ENCODE measurements at places on chromosomes 7 and 10.
A peak's percentile ranks its signal among the peaks of the same experiment; 100 is the strongest.

- no peak for DNase-seq
Measured at GRCh38 chr7:46972205-46972604, 609.7 kb downstream of the TNS3 start.

- no peak for DNase-seq
Measured at GRCh38 chr7:48782511-48782910, 141.8 kb upstream of the CDC14C start.

DNA sequence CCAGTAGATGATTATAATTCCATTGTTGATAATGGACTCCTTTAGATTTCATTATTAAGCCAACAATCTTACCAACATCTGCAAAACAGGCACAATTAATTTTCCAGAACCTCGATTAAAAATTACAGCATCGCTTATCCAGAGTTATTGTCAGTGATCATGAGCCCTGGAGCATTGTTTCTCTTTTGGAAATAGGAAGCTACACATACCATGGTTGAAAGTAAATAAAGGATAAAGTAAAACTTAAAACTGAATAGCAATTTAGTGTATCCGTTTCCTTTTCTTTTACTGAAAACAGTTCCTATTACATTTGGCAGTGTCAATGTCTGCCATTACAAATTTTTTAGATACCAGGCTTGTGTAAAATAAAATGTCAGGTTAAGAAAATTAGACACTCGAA is 9.9 kb upstream of the HOXA2 start:
- no peak for DNase-seq

DNA sequence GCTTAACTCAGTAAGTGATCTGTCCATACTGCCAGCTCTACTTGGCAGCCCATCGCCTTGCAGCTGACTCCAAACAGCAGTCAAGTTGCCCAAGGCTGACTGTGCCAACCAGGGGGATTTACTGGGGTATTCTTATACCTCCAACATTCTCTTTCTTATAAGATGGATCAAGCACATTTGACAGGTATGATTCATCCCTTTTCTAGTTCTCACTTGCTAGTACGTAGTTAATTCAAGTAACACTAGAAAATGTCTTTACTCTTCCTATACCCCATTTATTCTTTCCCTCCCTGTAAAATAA is 77.0 kb downstream of the SLC25A13 start:
- DNase-seq, result no peak

GRCh38 chr10:1056326-1057105 is at the start of gene WDR37:
TSS of gene WDR37 (plus strand) at chr10:1056385. CDS start at chr10:1072156, 15,771 bp downstream.
- peak; percentile 42 for DNase-seq

DNA sequence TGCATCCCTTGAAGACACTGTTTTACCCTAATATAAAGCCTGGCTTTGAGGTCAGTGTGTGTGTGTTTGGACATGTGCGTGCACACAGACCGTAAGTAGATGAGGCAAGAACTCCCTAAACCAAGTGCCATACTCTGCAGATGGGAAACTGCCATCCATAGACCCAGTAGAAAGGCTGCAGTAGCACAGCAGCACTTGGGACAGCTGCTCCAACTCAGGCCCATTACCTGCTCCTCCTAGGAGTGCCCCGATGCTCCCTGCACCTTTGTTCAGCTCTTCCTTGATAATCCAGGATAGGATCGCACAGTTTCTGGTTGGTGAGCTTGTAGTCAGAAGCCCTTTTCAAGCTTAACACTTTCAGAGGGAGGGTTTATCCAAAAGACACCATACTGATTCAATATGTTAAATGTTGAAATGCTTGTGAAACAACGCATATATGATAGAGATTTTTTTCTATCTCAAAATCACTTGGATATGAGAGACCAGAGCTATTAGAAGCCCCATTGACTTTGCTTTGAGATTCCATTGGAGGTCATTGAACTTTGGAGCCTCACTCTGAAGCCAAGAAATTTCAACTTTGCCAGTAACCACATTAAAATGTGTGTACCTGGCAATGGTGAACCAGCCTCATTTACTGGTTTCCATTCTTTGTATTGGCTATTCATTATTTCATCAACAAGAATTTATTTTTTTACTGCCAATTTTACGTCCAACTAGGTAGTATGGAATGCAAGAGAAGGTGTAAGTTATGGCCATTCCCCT is 757.0 kb upstream of the GALNT17 start:
- DNase-seq, result no peak

DNA sequence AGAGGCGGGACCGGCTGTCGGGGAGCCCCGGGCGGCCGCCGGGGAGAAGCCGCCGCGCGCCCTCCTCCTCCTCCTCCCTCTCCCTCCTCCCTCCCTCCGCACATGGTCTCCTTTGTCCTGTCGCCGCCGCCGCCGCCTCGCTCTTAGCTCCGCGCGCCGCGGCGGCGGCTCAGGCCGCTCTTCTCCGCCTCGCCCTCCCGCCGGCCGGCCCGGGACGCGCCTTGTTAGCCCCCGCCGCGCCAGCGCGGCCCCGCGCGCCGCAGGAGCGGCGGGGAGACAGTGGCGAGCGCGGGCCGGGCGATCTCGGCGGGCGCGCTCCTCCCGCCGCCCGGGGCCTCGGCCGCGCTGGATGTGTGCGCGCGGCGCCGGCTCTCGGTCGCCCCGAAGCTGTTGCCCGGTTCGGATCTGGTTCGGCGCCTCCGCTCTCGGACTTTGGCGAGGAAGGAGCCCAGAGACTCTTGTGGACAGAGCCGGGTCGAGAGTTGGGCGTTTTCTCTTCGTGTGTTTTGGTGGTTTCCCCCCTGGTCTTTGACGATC is 437.4 kb upstream of the GALNT17 start:
- DNase-seq, result peak; percentile 76

DNA sequence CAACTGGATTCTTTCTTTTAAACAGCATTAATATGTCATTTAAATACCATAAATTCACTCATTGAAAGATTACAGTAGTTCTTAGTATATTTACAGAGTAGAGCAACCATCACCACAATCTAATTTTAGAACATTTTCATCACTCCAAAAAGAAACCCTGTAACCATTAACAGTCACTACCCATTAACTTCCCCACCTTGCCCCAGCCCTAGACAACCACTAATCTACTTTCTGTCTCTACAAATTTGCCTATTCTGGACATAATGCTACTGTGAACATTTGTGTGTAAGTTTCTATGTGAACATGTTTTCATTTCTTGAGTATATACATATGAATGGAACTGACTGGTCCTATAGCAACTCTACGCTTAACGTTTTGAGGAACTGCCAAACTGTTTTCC is 42.4 kb downstream of the P4HA1 start:
- no peak for DNase-seq

- DNase-seq, result no peak
Measured at GRCh38 chr10:45006276-45007030, 5.7 kb downstream of the ZNF22 start.

- DNase-seq, result no peak
Measured at GRCh38 chr10:58258977-58259692, 8.6 kb downstream of the IPMK start.

- DNase-seq, result no peak
Measured at GRCh38 chr10:35091994-35092790, 2.1 kb upstream of the CUL2 start.

DNA sequence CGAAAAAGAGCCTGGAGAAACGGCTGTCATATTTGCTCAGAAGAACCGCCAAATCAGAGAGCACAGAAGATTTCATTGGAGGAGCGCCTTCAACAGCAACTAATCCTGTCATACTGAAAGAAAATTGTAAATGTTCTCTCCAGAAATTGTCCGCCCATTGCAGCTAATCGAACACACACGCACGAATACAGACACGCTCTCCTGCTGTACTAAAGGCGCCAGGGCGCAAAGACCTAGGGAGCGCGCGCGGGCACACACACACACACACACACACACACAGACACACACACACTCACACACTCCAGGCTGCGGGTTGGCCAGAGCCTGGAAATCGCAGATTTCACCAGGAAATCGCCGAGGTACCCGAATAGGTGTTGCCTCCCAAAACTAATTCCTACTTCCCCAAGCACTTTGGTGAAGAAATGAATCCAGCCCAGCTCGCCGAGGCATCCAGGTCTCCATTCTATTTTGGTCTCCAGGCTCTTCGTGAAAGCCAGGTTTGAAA is at the start of gene CHRM2:
CHRM2 (plus strand) TSS at position 157 of the 505 bp plus-strand sequence. CDS start 146,214 bp downstream, outside the sequence.
- DNase-seq, result peak; percentile 43

DNA sequence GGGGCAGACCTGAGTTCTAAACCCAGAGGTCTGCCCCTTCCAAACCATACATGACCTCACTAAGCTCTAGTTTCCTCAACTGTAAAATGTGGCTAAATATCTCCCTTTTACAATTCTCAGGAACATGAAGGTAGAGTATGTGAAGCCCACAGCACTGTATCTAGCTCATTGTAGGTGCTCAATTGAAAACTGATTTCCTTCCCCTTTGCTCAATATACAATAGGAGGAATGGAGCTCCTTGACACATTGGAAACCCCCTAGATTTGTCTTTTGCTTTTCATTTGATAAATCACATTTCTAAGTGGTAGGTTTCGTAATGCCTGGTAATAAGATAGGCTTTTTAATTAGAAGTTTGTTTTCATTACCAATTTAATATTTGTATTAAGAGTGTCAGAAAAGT is 153.3 kb downstream of the ARID5B start:
- DNase-seq, result no peak

- DNase-seq, result no peak
Measured at GRCh38 chr10:24882047-24882698, 70.2 kb downstream of the PRTFDC1 start.

- no peak for DNase-seq
Measured at GRCh38 chr7:30751696-30752273, at the start of gene INMT. TSS of gene INMT (plus strand) at chr7:30752135. CDS start at chr7:30752151, 16 bp downstream.

DNA sequence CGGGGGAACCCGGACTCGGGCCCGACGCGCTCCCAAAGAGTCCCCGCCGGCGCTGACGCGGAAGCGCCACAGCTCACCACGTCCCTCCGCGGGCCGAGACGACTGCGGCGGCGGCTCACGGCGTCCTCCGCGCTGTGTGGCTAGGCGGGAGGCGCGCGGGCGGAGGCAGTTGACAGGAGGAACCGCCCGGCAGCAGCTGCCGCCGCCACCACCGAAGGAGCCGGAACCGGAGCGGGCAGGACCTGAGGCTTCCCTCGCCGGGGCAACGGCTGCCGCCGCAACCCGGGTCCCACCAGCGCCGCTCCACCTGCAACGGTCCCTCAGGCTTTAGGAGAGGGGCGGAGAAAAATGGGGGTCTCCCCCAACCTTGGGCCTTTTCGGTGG is 334 bp downstream of the ZNF800 start:
- DNase-seq, result peak; percentile 75

DNA sequence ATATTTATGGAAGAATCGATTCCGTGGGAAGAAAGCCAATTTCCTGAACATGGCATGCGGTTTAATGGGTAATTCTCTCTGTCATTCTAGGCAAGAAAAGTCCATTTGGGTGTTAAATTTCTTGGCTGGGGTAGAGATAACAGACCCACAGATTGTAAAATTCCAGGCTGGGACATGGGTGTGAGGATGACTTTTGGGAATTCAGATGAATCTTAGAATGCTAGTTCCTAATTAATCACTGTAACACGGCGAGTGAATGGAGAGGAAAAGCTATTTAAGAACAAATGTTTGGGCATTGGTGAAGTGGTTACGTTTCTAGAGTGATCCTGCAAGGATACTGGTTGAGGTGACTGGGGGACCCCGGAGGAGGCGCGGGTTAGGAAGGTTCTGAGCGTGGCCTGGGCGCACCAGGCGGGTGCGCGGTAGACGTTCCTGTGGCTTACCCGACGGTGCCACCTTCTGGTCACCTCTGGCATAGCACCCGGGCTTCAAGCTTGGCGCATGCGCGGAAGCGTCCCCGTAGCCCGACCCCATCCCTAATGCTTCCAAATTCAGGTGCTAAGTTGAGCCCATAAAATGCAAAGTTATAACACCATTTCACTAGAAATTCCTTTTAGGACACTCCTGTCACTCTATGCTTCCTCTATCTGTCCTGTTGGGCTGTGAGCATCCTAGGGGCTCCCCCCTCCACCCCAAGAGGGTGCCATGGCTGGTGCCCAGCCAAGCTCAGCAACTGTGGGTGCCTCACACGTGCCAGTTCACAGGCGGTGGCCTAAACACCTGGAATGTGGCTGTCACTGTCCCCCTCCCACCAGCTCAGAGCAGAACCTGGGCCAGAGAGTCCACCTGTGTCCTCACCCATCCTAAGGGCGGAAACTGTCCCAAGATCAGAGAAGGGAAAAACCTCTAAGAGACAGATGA is 104.4 kb downstream of the PTPRE start:
- peak; percentile 28 for DNase-seq

DNA sequence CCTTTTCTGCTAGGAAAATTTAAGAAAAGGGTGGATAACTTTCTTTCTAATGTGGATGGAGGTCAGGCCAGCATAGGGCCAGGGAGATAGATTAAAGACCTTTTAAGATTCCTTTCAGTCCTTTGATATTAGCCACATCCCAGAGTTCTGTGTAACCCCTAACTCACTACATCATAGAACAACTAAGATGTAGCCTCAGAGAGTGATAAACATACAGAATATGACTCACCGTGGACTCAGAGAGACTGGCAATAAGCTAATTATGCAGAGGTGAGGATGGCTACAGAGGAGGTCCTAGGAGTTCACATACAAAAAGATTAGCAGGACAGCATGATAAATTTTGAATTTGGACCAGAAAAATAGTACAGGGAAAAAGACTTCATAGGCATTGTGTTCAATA is 141.0 kb downstream of the AOAH start:
- DNase-seq, result no peak

GRCh38 chr10:92124616-92125143 is 166.2 kb downstream of the CPEB3 start:
- no peak for DNase-seq

DNA sequence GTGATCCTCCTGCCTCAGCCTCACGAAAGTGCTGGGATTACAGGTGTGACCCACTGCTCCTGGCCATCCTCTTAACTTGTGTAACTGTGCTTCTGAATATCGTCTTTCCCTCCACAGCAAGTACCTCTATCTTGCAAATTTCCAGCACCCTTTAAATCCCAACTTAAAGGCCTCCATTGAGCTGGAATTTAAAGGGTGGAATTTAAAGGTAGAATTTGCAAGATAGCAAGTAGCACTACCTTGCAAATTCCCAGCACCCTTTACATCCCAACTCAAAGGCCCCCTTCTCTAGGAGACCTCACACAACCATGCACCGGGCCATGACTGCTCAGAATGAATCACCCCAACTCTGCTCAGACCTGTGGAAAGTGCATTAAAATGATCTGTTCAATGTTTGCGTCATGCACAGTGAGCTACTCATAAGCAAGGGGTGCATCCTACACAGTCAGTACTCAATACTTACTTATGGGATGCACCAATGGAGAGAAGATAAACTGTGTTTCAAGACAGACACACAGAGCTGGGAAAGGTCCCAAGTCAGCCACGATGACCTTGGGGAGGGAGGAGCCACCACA is 17.8 kb upstream of the SDK1 start:
- DNase-seq, result no peak

Data from NCI-H526 (cell line).